ENCODE measurements at places on chromosomes 4 and X. TPM values are rescaled to one million over a fixed set of nuclear protein-coding genes. Genes with fewer than 3 reads are reported as not detected.

Gene RAB40A
- total RNA-seq, result 0.12 TPM

Gene SAGE1
- not detected for total RNA-seq

Gene TMPRSS11E
- not detected for total RNA-seq

Gene SSX3
- total RNA-seq, result not detected

Gene ENPP6
- not detected for total RNA-seq

All from aortic smooth muscle cell (primary cell).